Activated naive CD8-positive, alpha-beta T cell treated with anti-CD3 and anti-CD28 coated beads for 36 hours (primary cell): ENCODE measurements at places on chromosomes 11 and 22.

DNA sequence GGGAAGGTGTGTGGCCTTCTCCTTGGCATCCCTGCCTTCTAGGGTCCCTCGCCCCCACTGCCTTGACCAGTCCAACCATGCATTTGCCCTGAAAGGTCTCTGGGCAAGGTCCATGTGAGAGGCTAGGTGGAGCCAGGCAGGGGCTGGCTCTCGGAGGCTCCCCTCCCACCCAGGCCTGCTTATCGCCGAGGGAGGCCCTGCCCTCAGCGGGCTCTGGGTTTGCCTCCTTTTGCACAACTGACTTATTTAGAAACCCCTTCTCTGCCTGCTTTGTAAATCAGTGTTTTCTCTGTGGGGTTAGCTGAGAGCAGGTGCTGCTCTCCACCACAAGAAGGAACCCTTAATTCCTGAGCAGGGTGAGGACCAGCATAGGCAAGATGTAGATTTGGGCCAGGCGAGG is 47.7 kb downstream of the CD82 start:
- H3K4me3 ChIP-seq = no peak overlapping the region
- peaks cover 67% of the 10 kb centered on the region for H3K4me1 ChIP-seq
- peak overlapping the region; percentile 42 for H3K27ac ChIP-seq
- no peak for DNase-seq
- peaks cover 49% of the 10 kb centered on the region for H3K36me3 ChIP-seq

GRCh38 chr11:64536997-64537396 is 54.0 kb upstream of the SLC22A12 start:
- H3K27me3 ChIP-seq = peaks cover 23% of the 10 kb centered on the region
- H3K36me3 ChIP-seq = no peaks in the 10 kb centered on the region
- peaks cover 2% of the 10 kb centered on the region for H3K4me1 ChIP-seq
- no peak overlapping the region for H3K27ac ChIP-seq

DNA sequence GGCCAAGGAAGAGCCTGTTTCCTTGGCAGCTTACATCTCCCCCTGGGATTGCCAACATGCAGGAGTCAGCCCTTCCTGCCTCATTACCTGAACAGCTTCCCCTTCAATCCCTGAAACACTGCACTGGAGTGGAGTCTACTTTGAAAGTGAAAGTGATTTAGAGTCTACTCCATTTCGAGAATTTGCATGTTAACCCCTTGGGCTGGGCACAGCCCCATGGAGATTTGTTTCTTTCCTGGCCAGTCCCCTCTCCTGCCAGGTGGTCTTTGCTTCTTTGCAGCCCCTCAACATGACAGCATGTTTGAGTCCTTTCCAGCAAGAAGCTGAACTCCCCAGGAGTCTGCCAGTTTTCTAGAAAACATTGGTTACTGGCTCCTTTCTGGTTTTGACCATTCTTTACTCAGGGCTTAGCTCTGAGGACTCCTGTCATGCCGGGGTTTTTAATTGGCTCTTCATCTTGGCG is 59.9 kb downstream of the TRAF6 start:
- DNase-seq = no peak
- H3K27me3 ChIP-seq = no peaks in the 10 kb centered on the region
- H3K36me3 ChIP-seq = no peaks in the 10 kb centered on the region

GRCh38 chr11:110196884-110197420 is 99.5 kb downstream of the RDX start:
- H3K4me3 ChIP-seq = no peak overlapping the region
- H3K4me1 ChIP-seq = peaks cover 6% of the 10 kb centered on the region

- no peak overlapping the region for H3K27ac ChIP-seq
- no peak overlapping the region for H3K4me3 ChIP-seq
- H3K4me1 ChIP-seq = no peaks in the 10 kb centered on the region
- H3K36me3 ChIP-seq = no peaks in the 10 kb centered on the region
- no peak for DNase-seq
These were observed 41.5 kb upstream of the NNMT start for GRCh38 chr11:114254571-114255146.

DNA sequence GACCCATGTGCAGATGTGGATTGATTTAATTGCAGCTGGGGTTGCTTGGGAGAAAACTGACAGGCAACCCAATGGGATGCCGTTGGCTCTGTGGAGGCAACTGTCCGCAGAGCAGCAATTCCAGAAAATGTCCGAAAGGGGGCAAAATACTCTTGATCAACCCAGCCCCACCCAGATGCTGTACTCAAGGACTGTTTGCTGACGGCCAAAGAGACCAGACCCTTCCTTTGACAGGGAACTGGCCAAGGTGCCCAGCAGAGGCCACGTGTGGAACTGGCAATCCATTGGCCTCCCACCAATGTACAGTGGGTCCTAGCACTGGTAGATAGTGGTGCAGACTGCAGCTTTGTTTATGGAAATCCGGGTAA is 29.7 kb upstream of the KCNA4 start:
- H3K4me3 ChIP-seq = no peak overlapping the region
- DNase-seq = no peak
- H3K4me1 ChIP-seq = no peaks in the 10 kb centered on the region
- no peaks in the 10 kb centered on the region for H3K27me3 ChIP-seq

GRCh38 chr11:63999349-64000025 is 13.2 kb downstream of the OTUB1 start:
- H3K27me3 ChIP-seq = peaks cover 2% of the 10 kb centered on the region
- no peak overlapping the region for H3K4me3 ChIP-seq
- H3K27ac ChIP-seq = no peak overlapping the region
- H3K4me1 ChIP-seq = no peaks in the 10 kb centered on the region

- H3K4me3 ChIP-seq = peak within 1 kb of the TSS; percentile 67
- no peaks in the 10 kb centered on the region for H3K36me3 ChIP-seq
- H3K27ac ChIP-seq = peak within 1 kb of the TSS; percentile 62
- H3K4me1 ChIP-seq = peaks cover 28% of the 10 kb centered on the region
- no peaks in the 10 kb centered on the region for H3K27me3 ChIP-seq
- DNase-seq = peak; percentile 79
These were observed at the start of gene CDC42BPG for GRCh38 chr11:64844330-64845128. CDC42BPG (minus strand) TSS chr11:64844653; CDS start chr11:64844569, 84 bp downstream.

DNA sequence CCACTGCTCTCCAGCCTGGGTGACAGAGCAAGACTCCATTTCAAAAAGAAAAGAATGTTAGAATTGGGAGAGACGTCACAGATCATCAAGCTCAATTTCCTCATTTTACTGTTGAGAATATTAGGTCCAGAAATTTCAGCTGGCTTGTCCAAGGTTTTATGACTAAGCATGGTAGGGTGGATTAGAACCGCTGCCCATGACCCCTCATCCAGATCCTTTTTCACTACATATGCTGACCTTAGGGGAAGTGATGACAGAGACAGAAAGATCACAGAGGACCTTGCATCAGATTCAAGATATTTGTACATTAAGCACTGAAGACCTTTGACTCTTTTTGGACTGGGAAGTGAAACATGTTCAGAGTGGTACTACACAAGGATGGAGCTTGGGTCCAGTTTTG is 134.5 kb downstream of the ADAMTS15 start:
- H3K27me3 ChIP-seq = no peaks in the 10 kb centered on the region
- no peaks in the 10 kb centered on the region for H3K36me3 ChIP-seq
- no peak overlapping the region for H3K4me3 ChIP-seq
- no peak for DNase-seq
- no peaks in the 10 kb centered on the region for H3K4me1 ChIP-seq
- no peak overlapping the region for H3K27ac ChIP-seq

- no peaks in the 10 kb centered on the region for H3K4me1 ChIP-seq
- DNase-seq = no peak
- peaks cover 9% of the 10 kb centered on the region for H3K27me3 ChIP-seq
- no peaks in the 10 kb centered on the region for H3K36me3 ChIP-seq
- no peak overlapping the region for H3K27ac ChIP-seq
These were observed 1.3 kb upstream of the ISX start for GRCh38 chr22:35064664-35065063.

- DNase-seq = no peak
- H3K36me3 ChIP-seq = no peaks in the 10 kb centered on the region
- H3K4me3 ChIP-seq = no peak overlapping the region
- H3K27ac ChIP-seq = no peak overlapping the region
- H3K27me3 ChIP-seq = no peaks in the 10 kb centered on the region
- no peaks in the 10 kb centered on the region for H3K4me1 ChIP-seq
These were observed 856.6 kb downstream of the METTL15 start for GRCh38 chr11:28964811-28965210.

DNA sequence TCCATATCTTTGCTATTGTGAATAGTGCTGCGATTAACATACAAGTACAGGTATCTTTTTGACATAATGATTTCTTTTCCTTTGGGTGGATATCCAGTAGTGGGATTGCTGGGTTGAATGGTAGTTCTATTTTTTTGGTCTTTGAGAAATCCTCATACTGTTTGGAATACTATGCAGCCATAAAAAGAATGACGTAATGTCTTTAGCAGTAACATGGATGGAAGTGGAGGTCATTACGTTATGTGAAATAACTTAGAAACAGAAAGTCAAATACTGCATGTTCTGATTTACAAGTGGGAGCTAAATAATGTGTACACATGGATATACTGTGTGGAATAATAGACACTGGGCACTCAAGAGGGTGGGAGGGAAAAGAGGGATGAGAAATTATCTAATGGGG is 4.0 kb upstream of the MMP10 start:
- H3K27ac ChIP-seq = no peak overlapping the region
- no peak overlapping the region for H3K4me3 ChIP-seq
- no peaks in the 10 kb centered on the region for H3K36me3 ChIP-seq
- H3K27me3 ChIP-seq = peaks cover 17% of the 10 kb centered on the region
